ENCODE measurements at places on chromosomes 1 and 21.

GRCh38 chr1:45135316-45135715 is 71.1 kb downstream of the ZSWIM5 start:
- no peaks in the 10 kb centered on the region for H3K27me3 ChIP-seq
- no peak for DNase-seq
- no peak overlapping the region for H3K27ac ChIP-seq

- no peaks in the 10 kb centered on the region for H3K27me3 ChIP-seq
- no peaks in the 10 kb centered on the region for H3K4me1 ChIP-seq
- H3K4me3 ChIP-seq = no peak overlapping the region
- no peak overlapping the region for H3K27ac ChIP-seq
- no peak for DNase-seq
These were observed 93.2 kb upstream of the KCNK2 start for GRCh38 chr1:214989341-214989740.

GRCh38 chr1:45018599-45019230 is 6.7 kb downstream of the UROD start:
- H3K4me1 ChIP-seq = peaks cover 10% of the 10 kb centered on the region
- H3K4me3 ChIP-seq = no peak overlapping the region
- no peak overlapping the region for H3K27ac ChIP-seq
- peaks cover 7% of the 10 kb centered on the region for H3K36me3 ChIP-seq
- peak; percentile 66 for DNase-seq
- no peaks in the 10 kb centered on the region for H3K27me3 ChIP-seq

DNA sequence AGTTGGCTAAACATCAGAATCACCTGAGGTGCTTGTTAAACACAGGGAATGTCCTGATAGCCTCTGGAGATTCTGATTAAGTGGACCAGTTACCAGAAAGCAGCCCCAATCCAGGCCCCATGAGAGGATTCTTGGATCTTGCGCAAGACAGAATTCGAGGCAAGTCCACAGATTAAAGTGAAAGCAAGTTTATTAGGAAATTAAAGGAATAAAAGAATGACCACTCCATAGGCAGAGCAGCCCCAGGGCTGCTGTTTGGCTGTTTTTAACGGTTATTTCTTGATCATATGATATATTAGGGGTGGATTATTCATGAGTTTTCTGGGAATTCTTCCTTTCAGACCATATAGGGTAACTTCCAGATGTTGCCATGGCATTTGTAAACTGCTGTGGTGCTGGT is 176.2 kb downstream of the ROR1 start:
- H3K27ac ChIP-seq = no peak overlapping the region
- H3K27me3 ChIP-seq = no peaks in the 10 kb centered on the region
- H3K36me3 ChIP-seq = no peaks in the 10 kb centered on the region

- no peaks in the 10 kb centered on the region for H3K27me3 ChIP-seq
- H3K27ac ChIP-seq = no peak overlapping the region
- H3K4me3 ChIP-seq = no peak overlapping the region
- peaks cover 3% of the 10 kb centered on the region for H3K4me1 ChIP-seq
- DNase-seq = no peak
These were observed 60.2 kb downstream of the PRRC2C start for GRCh38 chr1:171545523-171545922.

- H3K27me3 ChIP-seq = peaks cover 7% of the 10 kb centered on the region
- H3K4me3 ChIP-seq = no peak overlapping the region
- no peak overlapping the region for H3K27ac ChIP-seq
- DNase-seq = no peak
These were observed 106.7 kb upstream of the ETS2 start for GRCh38 chr21:38699048-38699447.

GRCh38 chr1:14495996-14496395 is 102.5 kb upstream of the KAZN start:
- H3K27me3 ChIP-seq = no peaks in the 10 kb centered on the region
- no peaks in the 10 kb centered on the region for H3K36me3 ChIP-seq
- H3K27ac ChIP-seq = no peak overlapping the region
- H3K4me3 ChIP-seq = no peak overlapping the region

DNA sequence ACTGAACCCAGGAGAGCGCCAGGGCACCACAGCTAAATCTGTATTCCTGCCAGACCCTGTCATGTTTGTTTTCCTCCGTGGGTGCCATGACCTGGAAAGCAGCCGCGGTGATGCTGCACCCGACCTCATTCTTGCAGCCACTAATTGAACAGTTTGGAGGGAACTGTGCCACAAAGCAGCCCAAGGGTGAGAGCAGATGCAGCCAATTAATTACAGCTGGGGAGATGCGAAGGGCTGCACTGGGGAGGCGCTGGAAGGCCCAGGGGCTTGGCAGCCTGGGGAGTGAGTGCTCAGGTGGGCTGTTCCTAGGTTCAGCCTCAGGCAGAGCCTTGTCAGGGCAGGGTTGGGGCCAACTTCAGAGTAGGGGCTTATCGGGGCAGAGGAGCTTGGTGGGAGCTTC is 158.4 kb upstream of the CD34 start:
- DNase-seq = no peak
- H3K27ac ChIP-seq = no peak overlapping the region

- DNase-seq = no peak
- no peak overlapping the region for H3K27ac ChIP-seq
- peaks cover 21% of the 10 kb centered on the region for H3K27me3 ChIP-seq
- no peak overlapping the region for H3K4me3 ChIP-seq
These were observed 119.7 kb upstream of the ZNF648 start for GRCh38 chr1:182181167-182181572.

DNA sequence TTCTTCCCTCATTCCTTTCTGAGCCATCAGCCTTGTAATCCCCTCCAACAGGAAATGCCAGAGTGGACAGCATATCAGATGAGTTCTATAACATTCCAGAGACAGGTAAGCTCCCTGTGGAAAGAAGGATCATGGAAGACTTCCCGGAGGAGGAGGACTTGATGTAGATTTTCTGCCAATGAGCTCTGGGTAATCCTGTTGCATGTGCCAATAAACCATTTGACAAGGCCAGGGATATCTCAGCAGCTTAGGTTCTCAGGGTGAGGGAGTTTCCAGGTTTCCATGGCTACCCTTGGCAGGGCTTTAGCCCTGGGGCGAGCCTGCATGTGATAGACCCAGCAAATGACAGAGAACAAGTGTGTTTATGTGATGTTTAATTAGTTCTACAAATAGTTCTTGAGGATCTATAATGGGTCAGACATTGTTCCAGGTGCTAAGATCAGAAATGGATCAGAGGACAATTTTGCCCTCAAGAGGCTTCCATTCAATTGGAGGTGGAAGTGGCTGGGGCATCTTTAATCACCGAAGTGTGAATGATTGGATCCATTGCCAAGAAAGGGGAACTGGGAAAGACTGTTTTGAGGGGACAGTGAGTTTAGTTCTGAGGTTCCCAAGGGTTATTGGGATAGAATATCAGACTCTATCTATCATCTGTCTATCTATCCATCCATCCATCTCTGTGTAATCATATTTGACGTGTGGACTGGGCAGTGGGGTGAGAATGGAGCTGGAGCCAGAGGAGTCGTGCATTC is 6.9 kb downstream of the PLA2G5 start:
- H3K27me3 ChIP-seq = peaks cover 35% of the 10 kb centered on the region
- H3K4me3 ChIP-seq = no peak overlapping the region
- H3K27ac ChIP-seq = no peak overlapping the region
- DNase-seq = no peak
- no peaks in the 10 kb centered on the region for H3K36me3 ChIP-seq
- H3K4me1 ChIP-seq = peaks cover 14% of the 10 kb centered on the region

GRCh38 chr1:94039514-94039870 is 81.5 kb downstream of the ABCA4 start:
- H3K36me3 ChIP-seq = no peaks in the 10 kb centered on the region
- H3K4me1 ChIP-seq = peaks cover 15% of the 10 kb centered on the region
- H3K27ac ChIP-seq = no peak overlapping the region
- peak; percentile 64 for DNase-seq
- no peak overlapping the region for H3K4me3 ChIP-seq

DNA sequence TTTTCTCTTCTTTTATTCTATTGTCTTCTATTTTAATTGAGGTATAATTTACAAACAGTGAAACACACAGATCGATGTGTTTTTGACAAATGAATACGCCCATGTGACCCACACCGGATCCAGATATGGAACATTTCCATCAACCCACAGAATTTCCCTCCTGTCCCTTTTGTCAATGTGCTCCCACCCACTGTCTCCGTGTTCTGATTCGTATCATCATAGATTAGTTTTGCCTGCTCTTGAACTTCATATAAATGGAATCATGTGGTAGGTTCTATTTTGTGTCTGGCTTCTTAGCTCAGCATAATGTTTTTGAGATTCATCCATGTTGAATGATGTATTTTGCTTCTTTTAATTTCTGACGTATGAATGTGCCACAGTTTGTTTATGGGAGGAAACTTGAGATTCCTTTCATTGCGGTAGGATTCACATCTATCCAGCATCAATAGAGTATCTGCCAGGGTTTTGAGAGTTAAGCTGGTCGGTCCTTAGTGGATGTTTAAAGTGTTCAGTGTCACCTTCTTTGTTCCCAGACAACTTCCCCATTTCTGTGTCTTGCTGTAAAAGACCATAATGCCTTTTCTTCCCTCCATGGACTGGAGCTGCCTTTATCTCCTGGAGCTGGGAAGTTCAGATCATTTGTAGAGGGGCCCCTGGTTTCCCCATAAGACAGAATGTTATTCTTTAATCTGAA is 14.7 kb downstream of the NAV1 start:
- H3K4me3 ChIP-seq = no peak overlapping the region
- H3K36me3 ChIP-seq = no peaks in the 10 kb centered on the region
- H3K27ac ChIP-seq = no peak overlapping the region
- peaks cover 2% of the 10 kb centered on the region for H3K4me1 ChIP-seq
- H3K27me3 ChIP-seq = peaks cover 4% of the 10 kb centered on the region
- DNase-seq = no peak

DNA sequence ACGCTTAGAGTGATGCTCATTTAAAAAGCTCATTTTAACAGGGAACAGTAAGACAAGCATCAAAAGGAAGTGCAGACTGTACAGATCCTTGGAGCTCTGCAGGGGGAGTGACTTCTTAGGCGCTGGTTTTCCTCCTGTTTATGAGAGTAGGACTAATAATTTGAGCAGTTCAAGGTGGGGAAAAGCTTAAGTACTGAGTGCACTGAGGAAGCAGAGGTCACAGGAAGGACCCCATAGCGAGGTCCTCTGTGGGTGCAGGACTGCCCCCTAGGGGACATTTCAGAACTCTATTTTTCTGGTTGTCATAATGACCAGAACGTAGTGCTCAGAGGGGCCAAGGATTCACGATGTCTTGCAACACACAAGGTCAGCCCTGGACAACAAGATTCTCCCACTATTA is 112.1 kb downstream of the HLCS start:
- no peak overlapping the region for H3K27ac ChIP-seq
- H3K4me1 ChIP-seq = peaks cover 33% of the 10 kb centered on the region
- no peaks in the 10 kb centered on the region for H3K27me3 ChIP-seq
- no peak overlapping the region for H3K4me3 ChIP-seq
- no peak for DNase-seq
- no peaks in the 10 kb centered on the region for H3K36me3 ChIP-seq

DNA sequence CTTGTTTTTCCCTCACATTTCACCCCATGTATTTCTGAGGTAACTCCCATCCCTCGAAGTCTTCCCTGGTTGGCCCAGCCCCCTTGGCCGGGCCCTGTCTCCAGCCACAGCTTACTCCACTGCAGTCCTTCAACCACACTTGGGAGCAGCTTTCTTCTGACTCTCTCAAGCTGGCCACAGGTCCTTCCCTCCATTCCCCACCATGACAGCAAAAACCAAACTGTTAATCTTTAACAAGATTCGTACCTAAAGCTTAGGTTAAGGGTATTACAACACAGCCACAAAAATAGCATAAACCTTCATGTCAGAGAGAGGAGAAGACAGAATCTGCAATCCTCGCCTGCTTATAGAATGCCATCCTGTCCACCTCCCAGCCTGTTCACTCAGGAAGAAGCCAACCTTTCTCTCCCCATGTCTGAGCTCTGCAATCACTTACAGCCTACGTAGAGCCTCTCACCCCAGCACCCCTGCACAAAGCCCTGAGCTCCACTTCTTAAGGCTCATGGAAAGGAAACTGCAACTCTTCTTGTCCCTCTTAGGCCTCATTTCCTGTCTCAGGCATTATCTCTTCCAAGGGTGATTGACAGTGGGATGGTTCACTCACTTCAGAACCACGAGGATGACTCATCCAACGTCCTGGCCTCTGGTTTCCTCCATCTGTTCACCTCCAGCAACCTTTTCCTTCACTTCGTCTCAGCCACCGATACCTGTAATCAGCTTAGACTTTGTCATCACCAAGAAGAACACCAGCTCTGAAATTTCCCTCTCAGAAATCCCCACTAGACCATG is 72.8 kb downstream of the CD2 start:
- peak; percentile 77 for DNase-seq
- H3K27ac ChIP-seq = peak overlapping the region; percentile 96
- H3K4me1 ChIP-seq = peaks cover 55% of the 10 kb centered on the region
- H3K4me3 ChIP-seq = peak overlapping the region; percentile 58

GRCh38 chr1:155650231-155650757 is 38.3 kb downstream of the YY1AP1 start:
- H3K36me3 ChIP-seq = no peaks in the 10 kb centered on the region
- H3K4me1 ChIP-seq = peaks cover 2% of the 10 kb centered on the region
- H3K27ac ChIP-seq = no peak overlapping the region

DNA sequence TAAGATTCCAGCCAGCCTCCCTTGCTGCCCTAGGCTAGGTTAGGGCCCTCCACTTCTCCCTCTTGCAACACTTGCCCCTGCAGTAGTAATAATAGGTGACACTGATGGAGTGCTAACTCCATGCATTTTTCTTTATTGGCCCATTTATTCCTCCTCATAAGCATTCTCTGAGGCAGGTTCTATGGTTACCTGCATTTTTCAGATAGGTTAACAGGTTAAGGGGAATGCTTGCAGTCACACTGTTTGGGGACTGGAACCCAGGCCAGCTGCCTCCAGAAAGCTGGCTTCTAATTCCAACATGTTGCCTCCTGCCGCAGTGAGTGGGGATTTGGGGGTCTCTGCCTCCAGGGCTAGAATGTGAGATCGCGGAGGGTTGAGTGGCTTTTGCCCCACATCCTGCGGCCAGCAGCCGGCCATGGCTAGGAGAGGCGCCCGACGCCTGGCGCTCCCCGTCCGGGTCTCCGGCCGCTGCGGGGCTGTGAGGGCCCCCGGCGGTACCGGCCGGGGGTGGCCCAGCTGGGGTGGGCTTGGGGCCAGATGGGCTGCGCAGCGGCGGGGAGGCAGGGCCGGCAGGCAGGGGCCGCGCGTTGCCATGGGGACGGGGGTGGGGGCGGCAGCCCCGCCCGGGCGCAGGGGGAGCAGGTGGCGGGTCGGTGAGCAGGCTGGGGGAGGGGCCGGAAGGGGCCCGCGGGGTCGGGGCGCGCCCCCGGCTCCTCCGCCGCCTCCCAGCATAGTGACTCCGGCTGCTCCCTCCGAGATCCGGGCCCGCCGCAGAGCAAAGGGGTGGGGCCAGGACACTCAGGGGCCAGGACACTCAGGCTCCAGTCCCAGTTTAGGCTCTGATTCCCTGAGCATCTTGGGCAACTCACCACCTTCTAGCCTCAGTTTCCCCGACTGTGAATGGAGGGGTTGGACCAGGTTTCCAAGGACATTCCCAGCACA is 68.4 kb upstream of the SSBP3 start:
- peak overlapping the region; percentile 56 for H3K4me3 ChIP-seq
- peaks cover 30% of the 10 kb centered on the region for H3K27me3 ChIP-seq
- DNase-seq = no peak
- H3K27ac ChIP-seq = no peak overlapping the region
- H3K4me1 ChIP-seq = peaks cover 47% of the 10 kb centered on the region

Measured in activated CD4-positive, alpha-beta memory T cell treated with anti-CD3 and anti-CD28 coated beads, Interleukin-2, amount 10 ng/mL, durations not matched to agents 7 days and 5 days (primary cell).